Stomach (tissue), 19 donors: ENCODE measurements at places on chromosomes 7 and 10. TPM values are rescaled to one million over a fixed set of nuclear protein-coding genes. Genes with fewer than 3 reads are reported as not detected.

GRCh38 chr10:43845121-43845520 lies 196.4 kb upstream of the ZNF32 start:
- no peak for DNase-seq

DNA sequence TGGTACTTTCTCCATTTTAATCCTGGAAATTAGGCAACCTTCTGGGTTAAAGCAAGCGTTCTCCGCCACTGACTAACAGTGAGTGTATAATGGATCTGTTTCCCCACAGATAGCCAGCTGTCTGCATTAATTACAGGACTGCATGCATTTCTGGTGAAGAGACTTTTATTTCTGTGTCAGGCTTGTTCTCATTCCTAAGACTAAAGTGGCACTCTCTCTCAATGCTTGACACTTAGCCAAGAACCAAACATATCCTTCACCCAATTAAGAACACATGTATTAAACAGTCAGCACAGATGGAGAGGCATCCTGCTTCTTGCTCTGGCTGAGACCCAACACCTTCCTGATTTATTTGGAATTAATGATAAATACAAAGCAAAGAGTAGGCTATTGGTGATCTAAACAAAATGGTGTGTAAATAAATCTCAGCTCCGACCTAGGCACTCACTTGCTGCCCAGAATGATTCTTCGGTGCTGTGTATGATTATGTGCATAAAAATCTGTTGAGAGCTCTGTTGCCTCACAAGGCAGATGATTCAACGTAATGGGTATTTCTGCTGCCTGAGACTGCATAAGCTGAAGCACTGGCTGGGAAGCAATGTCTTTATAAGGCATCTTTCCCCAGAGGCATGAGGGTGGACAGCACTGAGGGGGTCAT lies 16.8 kb downstream of the CALU start:
- DNase-seq, result peak; percentile 44

Gene GIMAP2
- total RNA-seq, result 1.8 TPM

Gene IGF2BP3
- total RNA-seq, result not detected

Gene NUDT5
- 36.8 TPM for total RNA-seq

- DNase-seq, result no peak
Observed at GRCh38 chr10:71045936-71046335, 157.6 kb upstream of the PCBD1 start.

DNA sequence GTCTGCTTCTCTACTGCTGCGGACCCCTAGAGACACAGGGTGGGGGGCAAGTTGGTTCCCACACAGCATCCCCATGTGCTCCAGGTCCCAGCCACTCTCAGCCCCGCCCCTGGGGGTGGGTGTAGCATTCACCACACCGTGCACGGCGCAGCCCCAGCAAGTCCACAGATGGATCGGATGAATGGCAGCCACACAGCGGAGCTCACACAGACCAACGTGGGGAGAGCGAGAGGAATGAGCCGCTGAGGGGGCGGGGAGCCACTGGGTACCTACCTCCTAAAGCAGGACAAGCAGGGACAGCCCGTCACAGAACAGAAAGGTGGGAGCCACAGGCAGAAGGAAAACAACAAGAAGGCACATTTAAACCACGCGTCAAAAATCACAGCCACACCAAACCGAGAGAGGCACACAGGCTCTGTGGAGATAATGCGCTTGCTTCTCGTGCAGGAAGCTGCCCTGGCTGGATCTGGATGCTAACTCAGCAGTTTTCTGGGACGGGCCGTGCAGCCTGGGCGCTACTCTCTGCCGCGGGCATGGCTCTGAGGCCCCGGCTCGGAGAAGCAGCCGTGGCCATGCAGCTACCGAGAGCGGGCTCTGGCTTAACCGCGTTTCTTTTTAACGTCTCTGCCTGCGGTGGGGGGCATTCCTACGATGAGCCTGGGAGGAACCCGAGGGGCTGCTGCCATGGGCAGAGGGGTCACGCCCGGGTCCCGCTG lies 102.5 kb downstream of the CYTH3 start:
- no peak for DNase-seq

- no peak for DNase-seq
Observed at GRCh38 chr7:105389889-105390288, 1.2 kb upstream of the SRPK2 start.
